ENCODE measurements at places on chromosomes 7 and 10.

DNA sequence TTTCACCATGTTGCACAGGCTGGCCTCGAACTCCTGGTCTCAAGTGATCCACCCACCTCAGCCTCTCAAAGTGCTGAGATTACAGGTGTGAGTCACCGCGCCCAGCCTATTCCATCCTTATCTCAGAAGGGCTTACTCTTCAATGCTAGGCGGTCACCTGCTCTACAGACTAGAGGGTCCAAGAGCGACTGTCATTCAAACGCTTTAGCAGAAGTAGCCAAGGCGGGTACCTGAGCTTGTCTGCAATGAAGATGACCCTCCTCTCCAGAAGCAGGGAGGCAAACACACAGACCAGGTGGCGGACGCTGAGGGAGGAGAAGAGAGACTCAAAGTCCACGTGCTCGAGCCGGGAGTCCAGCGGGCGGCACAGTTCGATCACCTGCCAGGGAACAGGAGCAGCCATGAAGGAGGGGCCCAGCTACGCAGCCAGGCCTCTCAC, 65.1 kb upstream of the MKRN1 start:
- no peak for DNase-seq

- no peak for DNase-seq
These were observed 123.9 kb upstream of the ZMIZ1 start for GRCh38 chr10:78944723-78945312.

GRCh38 chr7:29087840-29088170, 58.5 kb downstream of the CPVL start:
- DNase-seq: no peak

DNA sequence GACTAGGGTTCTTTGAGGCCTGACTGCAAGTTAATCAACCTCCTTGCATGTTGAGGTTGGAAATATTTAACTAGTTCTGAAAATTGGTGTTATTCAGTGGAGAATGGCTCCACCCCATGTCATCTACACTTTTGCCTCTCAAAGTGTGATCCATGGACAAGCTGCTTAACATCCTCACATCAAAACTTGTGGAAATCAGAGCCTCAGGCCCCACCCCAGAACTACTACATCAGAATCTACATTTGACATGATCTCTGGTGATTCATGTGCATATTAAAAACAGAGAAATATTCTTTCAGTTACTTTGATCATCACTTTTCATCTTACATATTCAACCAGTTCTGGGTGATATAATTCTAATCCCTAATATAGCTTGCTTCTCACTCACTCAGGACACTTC, 632.9 kb downstream of the ARL4A start:
- DNase-seq: no peak

- DNase-seq: no peak
These were observed 92.0 kb upstream of the LRRTM3 start for GRCh38 chr10:66833861-66834260.

Data from stimulated activated CD8-positive, alpha-beta memory T cell treated with anti-CD3 and anti-CD28 coated beads, Interleukin-15, amount 100 ng/mL, for 4 hours (primary cell).